ENCODE measurements at places on chromosomes 2 and 18.

DNA sequence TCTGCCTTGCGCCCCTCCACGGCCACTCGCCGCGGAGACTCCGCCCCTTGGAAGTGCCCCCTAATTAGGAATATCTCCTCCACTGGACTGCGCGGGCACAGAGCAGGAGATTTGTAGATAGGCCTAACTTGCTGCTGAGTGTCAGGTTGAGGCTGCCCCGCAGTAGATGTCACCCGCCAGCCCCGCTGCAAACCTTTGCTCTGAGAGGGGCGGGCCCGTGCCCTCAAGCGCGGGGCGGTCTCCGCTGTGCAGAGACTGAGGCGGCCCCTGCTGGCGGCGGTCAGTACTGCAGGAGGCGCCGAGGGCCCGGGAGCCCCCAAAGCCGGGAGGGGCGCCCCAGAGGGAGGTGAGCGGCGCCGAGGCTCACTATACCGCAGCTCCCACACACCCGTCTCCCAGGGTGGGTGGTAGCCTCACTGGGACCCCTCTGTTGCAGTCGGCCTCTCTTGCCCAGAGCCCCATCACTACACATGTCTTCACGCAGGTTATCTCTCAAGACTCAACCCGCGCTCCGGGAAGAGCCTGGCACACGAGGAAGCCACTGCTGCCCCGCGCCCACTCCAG lies 2.9 kb upstream of the NEURL3 start:
- peak; percentile 54 for DNase-seq

- no peak for DNase-seq
These were observed 764.3 kb downstream of the METTL4 start for GRCh38 chr18:1806884-1807615.

DNA sequence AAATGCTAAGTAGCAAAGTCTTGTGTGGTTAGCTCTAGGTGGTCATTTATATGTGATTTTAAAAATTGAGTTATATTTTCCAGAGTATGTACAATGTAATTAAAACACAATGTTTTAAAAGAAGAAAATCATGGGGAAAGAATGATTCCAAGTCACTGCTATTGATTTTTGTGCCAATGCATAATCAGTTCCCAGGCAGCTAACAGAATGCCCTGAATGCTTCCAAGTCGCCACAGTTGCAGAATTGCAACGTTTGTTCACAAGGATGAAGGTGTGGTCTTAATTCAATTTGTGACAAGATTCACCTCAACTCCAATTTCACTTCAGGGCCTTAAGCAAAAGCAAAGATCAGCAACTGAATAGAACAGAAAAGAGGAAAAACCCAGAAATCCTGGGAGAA lies 200.4 kb downstream of the SPP2 start:
- DNase-seq: no peak

DNA sequence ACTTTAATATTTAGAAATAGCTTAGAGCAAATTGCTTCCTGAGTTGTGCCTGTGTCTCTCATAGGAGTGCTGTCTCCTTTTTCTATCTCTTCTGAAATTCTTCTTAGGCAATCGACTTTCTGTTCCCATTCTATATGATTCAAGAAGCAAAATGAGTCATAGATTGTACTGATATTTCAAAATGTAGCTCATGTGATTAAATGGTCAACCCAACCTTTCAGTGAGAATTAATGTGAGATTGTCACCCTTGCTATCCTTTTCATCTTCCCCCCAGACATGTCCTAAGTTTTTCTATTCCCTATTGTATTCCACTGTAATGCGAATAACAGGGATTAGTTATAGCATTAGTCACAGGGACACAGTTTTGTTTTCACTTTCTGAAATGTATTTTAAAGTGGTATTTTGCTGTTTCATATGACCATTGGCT lies 413.6 kb downstream of the THSD7B start:
- peak; percentile 1 for DNase-seq

DNA sequence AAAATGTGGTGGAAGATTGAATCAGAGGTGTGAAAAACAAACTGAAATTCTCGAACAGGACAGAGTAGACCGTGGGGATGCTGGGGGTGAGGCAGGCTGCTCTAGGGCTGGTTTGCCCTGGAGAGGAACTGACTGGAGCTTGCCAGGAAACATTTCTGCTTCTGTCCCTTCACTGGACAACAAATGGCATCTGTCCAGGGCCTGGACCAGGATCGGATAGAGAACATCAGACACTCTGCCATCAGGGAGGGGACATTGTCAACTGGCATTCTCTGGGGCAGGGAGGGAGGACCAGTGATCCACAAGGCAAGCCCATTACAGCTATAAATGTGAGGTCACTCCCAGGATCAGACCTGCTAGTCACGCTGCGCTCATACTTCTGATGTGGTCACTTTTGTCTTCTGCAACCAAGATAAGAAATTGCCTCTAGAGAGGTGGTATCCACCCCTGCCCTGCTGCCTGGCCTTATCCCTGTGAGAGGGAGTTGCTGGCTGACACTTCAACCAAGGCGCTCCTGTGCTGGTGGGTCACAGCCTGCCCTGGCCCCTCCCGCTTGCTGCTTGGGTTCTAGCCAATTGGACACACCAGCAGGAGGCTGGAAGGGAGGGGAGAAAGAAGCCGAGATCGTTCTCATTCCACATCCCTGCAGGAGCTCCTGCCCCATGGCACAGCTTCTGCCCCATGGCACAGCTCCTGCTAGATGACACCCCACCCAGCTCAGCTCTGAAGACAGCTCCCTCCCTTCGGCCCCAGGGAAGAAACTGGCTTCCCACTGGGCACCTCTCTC lies 8.7 kb downstream of the NPPC start:
- DNase-seq: no peak

- peak; percentile 91 for DNase-seq
These were observed 13.7 kb upstream of the OTOF start for GRCh38 chr2:26491563-26492167.

DNA sequence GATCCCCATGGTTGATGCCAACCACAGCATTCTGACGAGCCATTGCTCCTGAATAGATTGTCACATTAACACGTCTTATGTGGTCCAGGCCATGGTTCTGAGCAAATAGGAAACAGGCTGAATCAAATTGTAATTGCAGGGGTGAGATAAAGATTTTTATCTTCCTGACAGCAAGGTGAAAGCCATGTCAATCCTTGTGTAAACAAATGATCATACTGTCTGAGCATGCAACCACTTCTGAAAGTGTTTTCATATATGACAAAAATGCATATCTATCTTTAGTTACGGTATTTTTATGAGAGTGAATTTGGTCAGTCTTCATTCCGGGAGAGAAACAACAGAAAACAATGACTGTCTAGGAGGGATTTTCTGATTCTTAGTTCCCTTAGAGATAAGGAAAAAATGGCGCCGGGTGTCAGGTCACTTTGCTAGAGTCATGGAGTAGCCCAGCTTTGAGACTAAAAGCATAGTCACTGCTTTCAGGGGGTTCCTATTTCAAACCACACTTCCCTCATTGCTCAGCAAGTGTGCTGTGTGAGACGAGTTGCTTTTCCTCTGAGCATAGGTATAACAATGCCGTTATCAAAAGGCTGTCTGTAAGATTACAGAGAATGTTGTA lies 958.9 kb downstream of the DCDC2C start:
- peak; percentile 88 for DNase-seq

DNA sequence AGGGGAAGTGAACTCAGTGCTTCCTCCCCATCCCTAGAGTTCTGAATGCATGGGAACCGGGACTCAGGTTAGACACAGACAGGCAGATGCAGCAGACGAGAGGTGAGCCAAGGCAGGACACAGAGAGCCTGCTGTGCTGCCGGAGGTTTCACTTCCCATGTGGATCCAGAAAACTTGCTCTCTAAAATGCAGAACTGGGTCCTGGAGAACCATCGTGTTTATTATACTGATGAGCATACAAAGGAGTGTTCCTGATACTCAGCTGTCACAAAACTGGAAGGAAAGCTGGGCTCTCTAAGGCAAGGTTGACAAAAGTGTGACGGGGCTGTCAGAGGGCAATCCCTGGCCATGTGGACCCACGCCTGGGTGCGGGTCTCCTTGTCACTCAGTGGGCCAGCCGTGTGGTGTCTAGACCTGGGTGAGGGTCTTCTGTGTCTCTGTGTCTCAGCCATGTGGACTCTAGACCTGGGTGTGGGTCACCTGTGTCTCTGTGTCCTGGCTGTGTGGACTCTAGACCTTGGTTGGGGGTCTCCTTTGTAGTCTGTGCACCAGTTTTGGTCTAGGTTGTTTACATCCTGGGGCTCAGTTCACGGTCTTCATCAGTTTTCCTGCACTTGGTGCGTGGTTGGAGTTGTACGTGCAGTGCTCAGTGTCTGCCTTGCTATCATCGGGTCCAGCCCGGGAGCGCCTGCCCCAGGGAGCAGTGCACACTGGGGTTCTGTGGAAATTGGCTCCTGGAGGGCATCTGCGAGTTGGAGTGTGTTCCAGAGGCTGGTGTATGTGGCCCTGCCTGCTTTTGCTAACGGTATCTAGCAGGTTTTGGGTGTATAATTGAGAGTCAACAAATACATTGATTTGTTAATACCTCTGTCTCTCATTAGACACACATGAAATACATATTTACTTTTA lies 141.1 kb downstream of the ATP9B start:
- no peak for DNase-seq

DNA sequence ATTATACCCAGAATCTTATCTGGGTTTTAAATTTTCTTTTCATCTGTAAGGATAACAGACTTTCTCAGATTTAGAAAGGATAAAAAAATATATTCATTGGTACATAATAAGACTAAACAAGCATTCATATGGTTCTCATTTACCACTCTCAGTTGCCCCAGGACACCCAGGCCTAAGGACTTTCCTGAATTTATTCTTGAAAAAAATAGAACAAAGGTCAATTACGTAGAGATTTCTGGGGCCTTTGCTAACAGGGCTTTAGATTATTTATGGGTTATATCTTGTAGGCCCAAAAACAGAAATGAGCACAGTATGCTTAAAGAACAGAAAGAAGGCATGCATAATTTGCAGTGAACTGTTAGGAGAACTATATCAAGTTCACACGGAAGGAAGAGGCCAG lies 269.0 kb upstream of the COL3A1 start:
- no peak for DNase-seq

DNA sequence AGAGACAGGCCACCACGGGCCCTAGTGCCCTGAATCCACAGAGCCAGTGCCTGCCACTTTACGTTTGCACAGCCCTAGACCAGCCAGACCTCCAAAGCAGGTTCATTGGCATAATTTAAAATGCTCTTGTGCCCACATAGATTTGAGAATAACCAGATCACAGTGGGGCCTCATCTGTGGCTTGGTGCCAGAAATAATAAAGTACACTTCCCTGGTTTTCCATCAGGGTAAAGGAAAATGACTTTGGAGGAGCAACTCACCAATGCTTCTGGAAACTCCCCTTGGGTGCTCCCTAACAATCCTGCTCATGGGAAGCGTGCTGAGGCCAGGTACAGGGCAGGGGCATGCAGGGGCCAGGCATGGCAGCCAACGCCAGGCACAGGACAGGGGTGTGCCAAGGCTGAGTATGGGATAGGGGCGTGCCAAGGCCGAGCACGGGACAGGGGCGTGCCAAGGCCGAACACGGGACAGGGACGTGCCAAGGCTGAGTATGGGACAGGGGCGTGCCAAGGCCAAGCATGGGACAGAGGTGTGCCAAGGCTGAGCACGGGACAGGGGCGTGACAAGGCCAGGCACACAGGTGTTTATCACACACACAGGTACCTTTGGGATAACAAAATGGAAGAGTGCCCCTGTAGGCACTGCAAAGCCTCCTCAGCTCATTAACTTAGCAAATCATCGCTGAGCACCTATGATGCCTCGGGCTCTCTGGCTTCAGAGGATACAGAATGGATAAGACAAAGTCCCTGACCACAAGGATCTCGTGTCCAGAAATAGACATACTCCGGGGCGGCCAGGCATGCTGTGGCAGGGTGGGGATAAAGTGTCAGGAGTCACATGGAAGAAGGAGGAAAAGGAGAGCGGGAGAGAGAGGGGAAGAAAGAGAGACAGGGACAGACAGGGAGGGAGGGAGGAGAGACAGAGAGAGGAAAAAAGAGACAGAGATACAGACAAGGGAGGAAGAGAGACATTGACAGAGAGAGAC lies 334.7 kb downstream of the EIPR1 start:
- DNase-seq: no peak

- DNase-seq: no peak
These were observed 32.1 kb upstream of the EVA1A start for GRCh38 chr2:75592888-75593287.

DNA sequence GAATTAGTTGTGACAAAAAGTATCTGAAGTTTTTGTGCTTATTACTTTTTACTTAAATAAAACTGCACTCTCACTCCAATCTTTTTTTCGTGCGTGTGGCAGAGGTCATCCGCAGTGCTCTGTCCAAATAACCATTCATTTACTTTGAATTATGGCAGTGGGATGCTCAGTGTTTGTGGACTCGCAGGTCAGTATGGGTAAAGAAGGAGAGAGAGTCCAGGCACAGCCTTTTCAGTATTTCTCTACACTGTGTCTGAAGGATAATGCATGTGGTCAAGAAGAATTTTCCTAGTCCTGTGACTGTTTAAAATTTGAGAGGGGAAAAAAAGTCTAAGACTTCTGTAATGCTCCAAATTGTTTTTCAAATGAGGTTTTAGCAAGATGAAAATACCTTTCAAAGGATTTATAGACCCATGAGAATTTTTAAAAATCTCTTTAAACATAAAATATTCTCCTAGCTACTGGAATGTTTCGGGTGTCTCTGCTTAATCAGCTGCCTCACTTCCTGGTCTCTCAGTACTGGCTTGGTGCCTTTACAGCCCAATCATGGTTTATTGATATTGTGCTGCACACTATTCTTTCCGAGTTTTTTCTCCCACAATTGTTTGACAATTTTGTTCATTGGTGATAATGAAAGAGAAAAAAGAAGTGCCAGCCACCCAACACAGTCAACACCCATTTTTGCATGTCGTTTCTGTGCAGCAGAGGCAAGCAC lies 453.2 kb downstream of the PTPRM start:
- no peak for DNase-seq

GRCh38 chr2:236840857-236841256 lies 244.8 kb upstream of the COPS8 start:
- DNase-seq: no peak

- DNase-seq: peak; percentile 28
These were observed 7.2 kb upstream of the TSN start for GRCh38 chr2:121748202-121748601.

- no peak for DNase-seq
These were observed 32.1 kb upstream of the SIGLEC15 start for GRCh38 chr18:45793264-45793965.

DNA sequence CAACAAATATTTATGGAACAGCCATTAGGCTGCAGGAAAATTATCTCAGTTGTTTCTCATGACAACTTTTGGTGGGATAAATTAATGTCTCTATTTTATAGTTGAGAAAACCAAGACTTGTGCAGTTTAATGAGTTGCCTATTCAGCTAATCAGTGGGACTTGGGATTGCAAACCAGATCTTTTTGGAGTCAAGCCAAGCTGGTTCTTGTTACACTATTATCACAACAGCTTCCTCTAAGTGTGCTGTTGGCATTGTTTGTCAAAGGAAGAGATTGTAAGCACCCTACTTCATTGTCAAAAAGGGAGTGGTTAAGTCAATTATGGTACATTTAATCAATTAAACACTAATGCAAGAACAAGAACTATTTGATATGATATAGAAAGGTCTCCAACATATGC lies 119.2 kb downstream of the PAX3 start:
- DNase-seq: no peak
